ENCODE measurements at places on chromosomes 12 and 14.

DNA sequence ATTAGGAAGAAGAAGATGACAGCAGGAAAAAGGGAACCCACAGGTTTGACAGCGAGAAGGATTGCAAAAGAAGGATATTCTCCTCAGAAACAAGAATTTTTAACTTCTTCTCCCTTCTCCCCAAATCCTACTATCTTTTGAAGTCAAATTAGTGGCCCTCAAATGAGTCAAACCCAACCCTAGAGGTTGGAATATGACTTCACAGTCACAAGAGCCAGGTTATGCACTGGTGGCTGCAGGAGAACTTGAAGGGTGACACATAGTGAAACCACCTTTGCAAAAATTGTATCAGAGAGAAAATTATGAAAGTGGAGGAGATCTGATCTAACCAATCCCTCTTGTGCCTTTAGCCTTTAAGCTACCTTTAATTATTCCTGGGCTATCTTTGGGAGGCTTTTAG lies 386.2 kb upstream of the CCDC196 start:
- DNase-seq = no peak

DNA sequence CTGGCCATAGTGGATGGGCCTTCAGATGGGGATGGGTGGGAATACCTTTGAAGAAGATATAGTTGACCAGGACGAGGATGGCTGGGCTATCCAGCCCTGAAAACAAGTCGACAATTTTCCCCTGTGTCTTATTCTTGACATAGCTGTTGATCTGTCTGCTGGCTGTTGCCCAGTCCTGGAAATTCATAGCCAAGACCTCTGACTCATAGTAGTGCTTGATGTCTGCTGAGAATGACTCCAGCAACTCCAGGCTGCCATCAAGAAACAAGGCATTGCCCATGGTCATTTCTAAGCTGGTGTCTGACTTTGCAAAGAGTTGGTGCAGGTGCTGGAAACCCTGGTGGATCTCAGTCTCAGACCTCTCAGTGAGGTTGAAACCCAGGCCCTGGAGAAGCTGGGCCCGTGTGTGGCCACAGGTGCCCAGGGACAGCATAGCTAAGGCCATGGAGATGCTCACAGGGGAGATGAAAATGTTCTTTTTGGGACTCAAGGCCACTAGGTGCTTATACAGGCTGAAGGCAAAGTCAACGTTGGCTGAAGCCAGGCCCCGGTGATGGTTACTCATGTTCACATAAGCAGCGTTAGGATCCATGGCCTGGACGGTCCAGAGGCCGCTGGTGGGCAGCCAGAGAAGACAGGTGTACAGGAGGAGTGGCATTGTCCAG lies 9.0 kb downstream of the SERPINA6 start:
- no peak for DNase-seq

GRCh38 chr12:4107911-4108697 lies 165.5 kb upstream of the CCND2 start:
- no peak for DNase-seq

DNA sequence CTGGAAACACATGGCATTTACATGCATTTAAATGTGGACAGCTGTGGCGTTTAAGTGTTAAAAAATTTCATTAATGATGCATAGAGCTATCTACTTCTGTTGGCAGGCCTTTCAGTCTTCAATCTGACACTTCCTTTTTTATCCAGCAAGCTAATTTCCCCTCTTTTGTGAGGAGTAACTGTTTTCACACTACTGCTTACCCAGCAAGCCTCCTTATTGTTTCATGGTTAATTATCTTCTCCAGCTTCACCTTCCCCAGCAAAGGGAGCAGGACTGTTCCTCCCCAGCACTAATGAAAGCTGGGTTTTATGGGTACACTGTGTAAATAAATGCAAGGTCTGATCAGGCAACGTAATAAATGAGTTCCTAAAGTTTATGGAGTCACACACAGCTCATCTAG lies 129.4 kb upstream of the NPAS3 start:
- no peak for DNase-seq

GRCh38 chr14:50619569-50620141 lies 48.5 kb downstream of the SAV1 start:
- no peak for DNase-seq

- no peak for DNase-seq
Observed at GRCh38 chr14:77097006-77097699, 905 bp upstream of the CIPC start.

- no peak for DNase-seq
Observed at GRCh38 chr14:75234173-75235115, 44.2 kb upstream of the FOS start.

- no peak for DNase-seq
Observed at GRCh38 chr12:15601210-15601800, 187.9 kb downstream of the EPS8 start.

DNA sequence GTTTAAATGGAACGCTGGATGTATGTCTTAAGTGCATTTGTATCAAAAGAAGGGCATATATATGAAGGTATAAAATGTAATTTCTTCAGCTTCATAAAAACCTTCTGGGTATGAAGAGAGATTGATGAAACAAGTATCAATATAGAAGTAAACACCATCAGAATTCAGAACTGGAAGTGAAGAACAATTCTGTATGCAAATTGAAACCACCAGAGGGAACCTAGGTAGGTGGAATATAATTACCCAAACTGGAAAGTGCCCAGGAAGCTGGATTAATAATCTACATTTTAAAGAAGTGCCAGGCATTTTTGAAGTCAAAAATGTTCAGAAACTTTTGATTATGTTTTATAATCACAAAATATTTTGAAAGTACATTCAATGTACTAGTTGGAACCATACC lies 336.2 kb upstream of the GARIN6 start:
- no peak for DNase-seq

GRCh38 chr12:24482882-24483604 lies 465.9 kb downstream of the BCAT1 start:
- DNase-seq = no peak

GRCh38 chr12:32508626-32509025 lies 109.3 kb downstream of the FGD4 start:
- DNase-seq = no peak

DNA sequence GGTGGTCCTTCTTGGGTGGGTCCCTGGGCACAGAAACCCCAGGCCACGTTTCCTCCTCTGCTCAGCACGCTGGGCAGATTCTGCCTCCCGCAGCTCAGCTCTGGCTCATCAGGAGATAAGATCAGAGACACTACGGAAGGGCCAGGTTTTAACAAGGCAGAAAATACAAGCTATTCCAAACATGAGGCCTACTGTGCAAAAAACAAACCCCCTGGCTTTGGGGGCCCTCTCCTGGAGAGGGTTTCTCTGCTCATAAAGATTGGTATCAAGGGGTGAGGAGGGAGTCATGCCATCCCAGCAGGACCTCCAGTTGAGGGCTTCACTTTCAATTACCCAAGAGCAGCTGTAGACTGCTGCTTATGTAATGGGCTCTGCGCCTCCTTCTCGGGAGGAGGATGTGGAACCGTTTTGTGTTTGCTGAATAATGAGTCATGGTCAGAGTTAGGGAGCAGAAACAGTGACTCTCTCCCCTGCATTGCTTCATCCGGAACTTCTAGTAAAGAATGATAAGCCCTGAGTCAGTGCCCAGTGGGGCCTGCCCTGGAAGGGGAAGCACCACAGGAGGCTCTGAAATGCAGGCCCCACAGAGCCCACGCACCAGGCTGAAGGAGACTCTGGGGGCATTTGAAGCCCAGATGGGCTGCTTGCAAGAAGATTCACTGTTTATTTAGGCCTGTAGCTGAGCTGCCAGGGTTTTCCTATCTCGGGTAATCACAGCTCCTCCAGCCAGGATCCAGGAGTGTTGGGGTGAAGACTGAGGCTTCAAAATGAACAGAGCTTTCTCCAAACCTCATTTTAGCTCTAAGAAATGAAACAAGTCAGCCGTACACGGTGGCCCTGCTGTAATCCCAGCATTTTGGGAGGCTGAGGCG lies 79.3 kb downstream of the SSPN start:
- peak; percentile 94 for DNase-seq

- no peak for DNase-seq
Observed at GRCh38 chr12:10503460-10503859, 2.2 kb upstream of the EIF2S3B start.

DNA sequence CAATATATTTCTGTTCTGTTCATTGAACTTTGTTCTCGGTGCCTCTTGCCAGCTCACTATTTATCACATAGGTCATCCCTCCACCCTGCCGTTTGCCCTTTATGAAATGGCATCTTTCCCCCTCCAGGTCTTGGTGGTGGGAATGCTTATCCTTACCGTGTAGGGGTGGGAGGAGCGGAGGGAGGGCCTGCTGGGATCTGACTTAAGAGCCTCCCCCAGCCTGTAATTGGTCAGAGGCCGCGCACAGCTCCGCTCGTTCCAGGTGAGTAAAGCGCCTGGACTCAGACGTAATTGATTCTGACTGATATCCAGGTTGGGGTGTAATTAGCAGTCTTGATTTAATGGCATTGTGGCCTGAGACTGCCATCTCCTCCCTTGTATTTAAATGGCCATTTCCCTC lies 185.3 kb downstream of the TSPAN9 start:
- DNase-seq = no peak

GRCh38 chr14:68807148-68807600 lies 14.3 kb upstream of the ZFP36L1 start:
- DNase-seq = no peak

GRCh38 chr14:68487805-68488590 lies 304.9 kb downstream of the ZFP36L1 start:
- no peak for DNase-seq

DNA sequence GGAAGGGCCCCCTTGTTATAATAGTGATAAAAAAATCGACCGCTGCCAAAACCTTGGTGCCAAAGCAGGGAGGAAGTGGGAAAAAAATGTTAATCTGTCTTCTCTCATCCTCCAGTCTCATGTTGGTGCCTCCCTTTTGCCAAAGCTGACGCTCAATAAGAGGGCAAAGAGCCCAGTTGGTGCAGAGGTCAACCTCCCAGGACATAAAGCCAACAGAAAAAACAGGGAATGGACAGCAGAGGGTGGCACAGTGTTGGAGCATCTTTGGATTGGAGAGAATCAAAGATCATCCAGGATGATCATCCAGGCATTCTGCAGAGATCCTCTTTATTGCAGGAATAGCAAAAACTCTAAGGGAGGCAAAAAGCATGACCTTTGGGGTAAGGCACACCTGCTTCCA lies 9.8 kb upstream of the TTC9 start:
- DNase-seq = no peak

- DNase-seq = no peak
Observed at GRCh38 chr12:93536111-93536765, 36.2 kb upstream of the SOCS2 start.

DNA sequence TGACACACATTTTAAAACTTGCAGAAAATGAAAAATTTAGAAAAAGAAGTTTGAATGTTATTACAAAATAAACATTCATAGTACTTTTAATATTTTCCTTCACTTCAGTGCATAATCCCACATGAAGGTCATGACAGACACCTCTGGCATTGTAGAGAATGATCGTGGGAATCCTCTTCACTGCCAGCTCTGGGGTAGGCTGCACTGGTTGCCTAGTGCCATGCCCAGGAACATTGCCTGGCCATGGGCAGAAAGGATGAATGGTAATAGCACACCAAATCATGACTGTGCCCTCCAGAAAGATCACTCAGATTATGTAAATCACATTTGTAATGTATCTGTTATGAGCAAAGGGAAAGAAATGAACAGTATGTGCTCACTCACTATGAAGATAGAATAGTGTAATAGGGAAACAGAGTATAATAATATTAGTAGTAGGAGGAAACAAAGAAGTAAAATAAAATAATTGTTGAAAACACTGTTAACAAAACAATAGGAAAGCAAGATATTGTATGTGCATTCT lies 161.6 kb downstream of the PLCZ1 start:
- no peak for DNase-seq

GRCh38 chr12:128829861-128830504 lies 6.2 kb upstream of the SLC15A4 start:
- DNase-seq = no peak

GRCh38 chr12:81991868-81992267 lies 232.7 kb upstream of the PPFIA2 start:
- no peak for DNase-seq
